ENCODE measurements at places on chromosomes 2 and 18.

GRCh38 chr2:228655331-228655730 is 473.8 kb upstream of the SPHKAP start:
- no peak for DNase-seq

DNA sequence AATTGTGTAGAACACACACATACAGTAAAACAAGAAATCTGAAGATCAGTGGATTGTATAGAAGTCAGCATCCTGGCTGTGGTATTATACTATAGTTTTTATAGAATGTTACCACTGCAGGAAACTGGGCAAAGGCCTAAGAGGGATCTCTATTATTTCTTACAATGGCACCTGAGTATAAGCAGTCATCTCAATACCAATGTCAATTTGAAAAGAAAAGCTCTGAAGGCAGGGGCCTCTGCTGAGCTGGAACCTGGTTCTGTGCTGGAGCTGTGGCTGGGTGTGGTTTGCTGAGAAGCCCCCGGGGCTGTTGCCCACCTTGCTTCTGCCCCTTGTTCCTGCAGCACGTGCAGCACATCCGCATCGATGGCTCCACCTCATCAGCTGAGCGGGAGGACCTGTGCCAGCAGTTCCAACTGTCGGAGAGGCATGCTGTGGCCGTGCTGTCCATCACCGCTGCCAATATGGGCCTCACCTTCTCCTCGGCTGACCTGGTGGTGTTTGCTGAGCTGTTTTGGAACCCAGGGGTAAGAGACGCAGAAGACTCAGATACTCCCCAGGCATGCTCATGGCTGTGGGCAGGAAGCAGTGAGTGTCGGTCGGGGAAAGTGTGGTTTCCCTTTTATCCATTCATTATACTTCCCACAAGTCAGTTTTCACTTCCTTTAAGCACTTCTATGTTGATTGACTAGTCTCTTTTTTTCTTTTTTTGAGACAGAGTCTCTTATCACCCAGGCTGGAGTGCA is 23.5 kb upstream of the RPL37A start:
- DNase-seq = no peak

DNA sequence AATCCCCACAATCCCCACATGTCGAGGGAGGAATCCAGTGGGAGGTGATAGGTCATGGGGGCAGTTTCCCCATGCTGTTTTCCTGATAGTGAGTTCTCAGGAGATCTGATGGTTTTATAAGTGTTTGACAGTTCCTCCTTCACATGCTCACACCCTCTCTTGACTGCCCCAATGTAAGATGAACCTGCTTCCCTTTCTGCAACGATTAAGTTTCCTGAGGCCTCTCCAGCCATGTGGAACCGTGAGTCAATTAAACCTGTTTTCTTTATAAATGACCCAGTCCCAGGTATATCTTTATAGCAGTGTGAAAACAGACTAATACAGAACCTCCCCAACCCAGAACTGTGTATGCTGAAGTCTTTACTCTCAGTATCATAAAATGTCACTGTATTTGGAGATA is 289.5 kb upstream of the MMADHC start:
- DNase-seq = no peak

GRCh38 chr2:239294571-239295054 is 106.2 kb downstream of the HDAC4 start:
- DNase-seq = no peak
